ENCODE measurements at places on chromosomes 1 and 21.

- DNase-seq, result no peak
Measured at GRCh38 chr1:151885479-151885878, 23.8 kb downstream of the THEM4 start.

GRCh38 chr1:21902026-21903012 lies 34.8 kb downstream of the HSPG2 start:
- no peak for DNase-seq

DNA sequence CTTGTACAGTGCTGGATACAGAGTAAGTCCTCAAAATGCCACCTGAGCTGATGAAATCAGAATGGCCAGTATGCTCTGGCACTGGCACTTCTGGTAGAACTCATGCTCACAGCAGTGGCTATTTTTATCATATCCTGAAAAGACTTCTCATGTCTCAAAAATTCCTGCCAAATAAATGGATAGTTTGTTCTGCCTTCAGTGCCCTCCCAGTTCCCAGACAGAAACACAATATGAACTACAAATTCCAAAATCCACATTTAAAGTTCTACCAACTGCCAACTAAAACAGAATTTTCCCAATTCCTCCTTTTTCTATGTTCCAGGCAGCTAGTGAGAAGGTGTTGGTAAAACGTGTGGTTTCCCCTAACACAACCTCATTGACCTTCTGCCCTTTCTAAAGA lies 51.4 kb upstream of the RGS1 start:
- DNase-seq, result peak; percentile 4

DNA sequence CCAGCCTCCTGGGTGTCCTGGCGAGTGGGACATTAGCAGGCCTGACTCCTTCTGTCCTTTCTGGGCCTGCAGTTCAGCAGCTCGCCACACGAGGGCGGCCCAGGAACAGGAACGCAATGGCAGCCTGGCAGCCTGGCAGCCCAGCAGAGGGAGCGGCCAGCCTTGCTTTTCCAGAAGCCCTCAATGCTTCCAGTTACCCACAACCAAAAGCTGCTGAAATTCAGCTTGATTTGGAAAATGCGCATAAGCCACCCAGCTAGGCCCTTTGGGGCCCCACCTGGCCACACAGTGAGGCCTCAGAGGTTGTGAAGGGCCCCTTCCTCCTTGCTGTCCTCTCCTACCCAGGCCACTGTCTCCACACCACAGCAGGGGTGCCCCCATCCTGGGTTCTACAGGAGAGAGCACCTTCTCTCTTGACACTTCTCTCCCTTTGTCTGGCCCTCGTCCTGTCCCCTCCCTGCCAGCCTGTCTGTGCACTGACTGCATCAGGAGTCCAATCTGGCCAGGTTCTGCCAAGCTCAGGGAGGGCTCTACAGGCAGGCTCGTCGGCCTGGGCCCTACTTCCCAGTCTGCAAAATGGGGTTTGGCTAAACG lies 103.4 kb upstream of the VAMP3 start:
- peak; percentile 80 for DNase-seq

GRCh38 chr1:159835862-159836525 lies 9.3 kb downstream of the SLAMF8 start:
- no peak for DNase-seq

DNA sequence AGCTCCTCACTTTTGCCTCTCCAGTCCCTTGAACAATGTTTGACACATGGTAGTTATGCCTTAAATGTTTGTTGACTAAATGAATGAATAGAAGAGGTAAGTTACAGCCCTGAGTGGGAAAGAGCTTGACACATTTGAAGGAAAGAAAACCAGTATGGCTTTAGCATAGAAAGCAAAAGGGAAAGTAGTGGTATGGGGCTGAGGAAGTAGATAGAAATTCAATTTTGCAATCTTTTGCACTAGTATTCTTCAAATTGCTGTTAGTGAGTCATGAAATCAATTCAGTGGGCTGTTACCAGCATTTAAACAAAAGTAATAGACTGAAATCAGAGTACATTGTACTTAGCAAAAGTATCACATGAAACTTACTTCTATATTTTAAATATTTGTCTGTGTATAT lies 21.1 kb downstream of the PLA2G4A start:
- DNase-seq, result no peak

- peak; percentile 24 for DNase-seq
Measured at GRCh38 chr21:27674041-27674615, 707.2 kb upstream of the ADAMTS5 start.

GRCh38 chr1:221919341-221919740 lies 177.5 kb upstream of the DUSP10 start:
- DNase-seq, result no peak

DNA sequence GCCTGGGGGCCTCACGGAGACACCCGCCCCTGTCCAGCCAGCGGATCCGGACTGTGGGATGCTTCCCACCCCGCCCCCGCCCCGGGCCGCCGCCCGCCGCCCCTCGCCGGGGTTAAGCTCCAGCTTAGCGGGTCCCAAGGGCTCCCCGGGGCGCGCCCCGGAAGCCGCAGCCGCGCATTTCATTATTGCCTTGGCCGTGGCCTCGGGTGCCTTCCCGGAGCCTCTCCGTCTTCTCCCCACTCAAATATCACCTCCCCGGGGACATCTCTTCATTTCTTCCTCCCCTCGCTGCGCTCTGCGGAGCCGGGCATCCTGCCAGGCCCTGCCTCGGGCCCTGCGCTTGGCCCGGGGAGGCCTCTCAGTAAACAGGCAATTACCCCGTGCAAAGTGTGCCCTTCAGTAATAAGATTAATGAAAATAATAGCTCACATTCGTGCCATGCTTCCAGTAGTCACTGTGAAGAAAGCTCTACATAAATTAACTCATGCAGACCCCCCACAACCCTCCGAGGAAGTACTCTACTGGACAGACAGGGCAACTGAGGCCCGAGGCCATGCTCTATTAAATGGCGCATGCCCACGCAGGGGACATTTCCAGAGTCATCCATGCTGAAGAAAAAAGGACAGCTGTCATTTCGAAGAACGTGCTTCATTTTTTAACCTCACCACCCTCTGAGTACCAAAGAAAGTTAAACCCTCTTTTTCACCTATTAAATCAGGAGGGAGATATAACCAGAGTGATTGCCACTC lies 49.9 kb upstream of the LAPTM5 start:
- no peak for DNase-seq

DNA sequence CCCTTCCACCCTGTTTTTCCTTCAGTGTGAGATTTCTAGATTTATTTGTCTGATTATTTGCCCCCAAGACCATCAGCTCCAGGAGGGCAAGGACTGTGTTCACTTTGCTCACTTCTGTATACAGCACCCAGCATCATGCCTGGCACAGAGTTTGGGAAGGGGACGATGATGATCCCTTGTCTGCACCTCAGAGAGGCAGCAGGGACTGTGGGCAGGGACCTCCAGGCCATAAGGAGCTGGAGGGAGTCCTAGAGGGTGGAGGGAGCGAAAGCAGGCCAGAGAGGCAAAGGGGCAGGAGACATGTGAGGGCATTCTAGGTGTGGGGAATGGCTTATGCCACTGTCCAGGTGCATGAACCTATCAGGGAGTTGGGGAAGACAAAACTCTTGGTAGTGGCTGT lies 32.8 kb downstream of the H3-3A start:
- DNase-seq, result no peak

DNA sequence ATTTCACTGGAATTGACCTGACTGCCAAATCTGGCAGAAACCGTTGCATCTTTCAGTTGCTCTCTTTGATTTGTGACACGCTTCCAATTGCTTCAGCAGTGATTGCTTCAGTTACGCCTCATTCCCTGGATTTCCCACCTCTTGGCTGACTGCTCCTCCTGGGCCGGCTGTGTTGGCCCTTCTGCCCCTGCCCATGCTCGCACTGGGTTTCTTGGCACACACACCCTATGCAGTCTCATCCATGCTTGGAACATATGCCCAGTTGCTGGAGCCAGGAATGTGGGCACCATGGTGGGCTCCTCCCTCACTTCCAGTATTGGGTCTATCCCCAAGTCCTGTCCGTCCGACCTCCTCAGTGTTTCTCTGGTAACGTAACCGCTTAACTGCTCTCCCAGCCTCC lies 2.2 kb upstream of the ZBTB21 start:
- DNase-seq, result no peak

- DNase-seq, result peak; percentile 39
Measured at GRCh38 chr1:248618878-248619277, 16.0 kb downstream of the OR2T11 start.

GRCh38 chr1:185463433-185463832 lies 146.4 kb upstream of the IVNS1ABP start:
- DNase-seq, result no peak

DNA sequence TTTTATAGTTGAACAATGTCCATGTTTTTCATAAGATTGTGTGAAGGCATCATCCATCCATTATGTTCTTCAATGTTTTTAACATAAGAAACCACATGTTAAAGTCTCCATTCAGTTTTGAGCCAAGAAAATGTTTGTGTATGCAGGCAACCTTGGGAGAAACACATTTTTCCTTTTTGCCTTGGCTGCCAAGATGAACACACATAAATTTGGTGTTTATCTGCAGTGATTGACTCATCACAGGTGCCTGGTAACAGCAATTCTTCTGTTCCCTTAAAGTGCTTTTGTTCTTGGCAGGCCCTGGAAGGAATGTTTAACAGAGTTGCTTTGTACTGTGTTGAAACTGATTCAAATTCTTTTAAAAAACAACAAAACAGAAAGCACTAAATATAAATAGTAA lies 709.9 kb upstream of the ADGRL4 start:
- DNase-seq, result peak; percentile 46

DNA sequence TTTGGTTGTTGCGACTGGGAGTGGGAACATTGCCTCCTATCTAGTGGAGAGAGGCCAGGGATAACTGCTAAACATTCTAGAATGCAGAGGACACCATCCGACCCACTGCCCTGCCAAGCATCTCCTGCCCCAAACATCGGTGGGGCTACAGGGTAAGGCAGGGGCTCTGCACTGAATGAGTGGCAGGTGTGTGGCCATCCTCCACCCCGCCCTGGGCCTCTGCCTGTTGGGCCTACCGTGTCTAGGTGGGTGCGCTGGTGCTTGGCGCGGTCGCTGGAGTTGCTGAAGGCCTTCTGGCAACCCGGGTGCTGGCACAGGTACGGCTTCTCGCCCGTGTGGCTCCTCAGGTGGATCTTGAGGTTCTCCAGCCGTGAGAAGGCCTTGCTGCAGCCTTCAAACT lies 70.4 kb downstream of the DMRTB1 start:
- no peak for DNase-seq

DNA sequence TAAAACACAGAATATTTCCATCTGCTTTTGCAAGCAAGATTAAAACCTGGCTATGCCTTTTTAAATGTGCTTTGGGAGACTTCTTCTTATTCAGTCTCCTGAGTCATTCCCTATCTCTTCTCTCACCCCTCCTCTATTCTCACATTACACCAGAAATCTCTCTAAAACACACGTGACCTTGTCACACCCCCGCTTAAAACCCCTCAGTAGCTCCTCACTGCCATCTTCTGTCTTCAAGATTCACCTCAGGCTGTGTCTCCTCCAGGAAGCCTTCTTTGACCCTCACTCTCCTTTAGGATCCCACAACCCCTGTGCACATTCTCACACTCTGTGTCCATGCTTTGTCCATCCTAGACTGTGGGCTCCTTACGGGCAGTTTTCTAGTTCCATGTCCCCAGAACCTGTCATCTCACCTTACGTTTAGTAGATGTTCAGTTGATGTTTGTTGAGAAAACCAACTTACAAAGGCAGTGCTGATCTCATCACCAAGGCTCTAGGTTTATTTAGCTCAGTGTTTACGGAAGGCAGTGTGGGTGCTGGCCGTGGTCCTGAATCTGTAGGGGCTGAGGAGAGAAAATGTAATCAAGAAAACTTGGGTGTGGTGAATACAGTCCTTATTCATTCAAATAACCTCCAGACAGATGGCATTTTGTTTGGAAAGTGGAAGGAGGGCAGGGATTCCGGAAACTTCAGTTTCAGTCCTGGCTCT lies 143.5 kb downstream of the DMRTA2 start:
- peak; percentile 30 for DNase-seq

- no peak for DNase-seq
Measured at GRCh38 chr1:158644449-158644848, 39.4 kb downstream of the OR10Z1 start.

DNA sequence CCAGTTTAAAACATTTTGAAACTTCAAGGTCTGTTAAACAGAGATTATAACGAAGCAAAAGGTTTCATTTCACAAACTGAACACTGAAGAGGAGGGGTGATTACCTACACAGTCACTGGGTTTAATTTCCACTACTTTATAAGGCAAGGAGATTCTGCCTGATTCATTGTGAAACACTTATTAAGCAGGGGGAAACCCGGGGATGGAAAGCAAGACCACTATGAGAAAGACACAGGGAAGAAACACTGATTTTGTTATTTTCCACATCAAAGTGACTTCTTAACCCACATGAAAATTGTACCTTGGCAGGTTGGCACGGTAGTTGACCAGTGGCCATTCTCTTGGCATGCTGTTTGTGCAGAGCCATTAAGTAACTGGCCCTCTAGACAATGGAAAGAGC lies 8.1 kb upstream of the F5 start:
- no peak for DNase-seq

DNA sequence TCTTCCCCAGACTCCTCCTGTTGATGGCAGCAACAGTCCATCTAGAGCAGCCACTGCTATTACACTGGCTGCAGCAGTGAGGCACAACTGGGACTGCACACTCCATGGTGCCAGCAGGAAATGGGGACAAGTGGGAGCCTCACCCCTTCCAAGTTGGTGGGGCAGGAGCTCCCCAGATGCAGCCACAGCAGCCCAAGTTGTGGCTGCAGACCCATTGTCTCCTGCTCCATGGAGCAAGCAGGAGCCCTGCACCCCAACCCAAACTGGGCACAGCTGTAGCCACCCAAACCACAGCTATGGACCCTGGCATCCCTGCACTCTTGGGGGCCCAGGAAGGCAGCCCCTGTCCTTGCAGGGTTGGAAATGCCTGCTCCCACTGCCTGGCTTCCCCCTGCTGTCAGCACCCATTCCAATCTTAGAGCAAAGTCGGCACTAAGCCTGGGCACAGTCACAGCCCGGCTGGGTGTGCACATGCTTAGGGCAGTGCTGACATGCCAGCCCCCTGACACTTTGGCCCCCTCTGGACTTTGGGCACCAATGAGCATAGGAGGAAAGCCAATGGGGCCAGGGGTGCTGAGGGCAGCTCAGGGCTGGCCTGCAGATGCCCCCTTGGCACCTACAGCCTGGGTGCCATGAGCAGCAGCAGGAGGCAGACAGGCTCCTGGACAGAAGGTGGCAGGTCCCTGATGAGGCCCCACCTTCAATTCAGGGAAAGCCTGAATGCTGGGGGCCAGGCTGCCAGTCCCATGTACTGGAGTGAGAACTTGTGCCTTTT lies 44.0 kb downstream of the MATN1 start:
- no peak for DNase-seq

- DNase-seq, result no peak
Measured at GRCh38 chr1:223035724-223036478, 107.1 kb downstream of the TLR5 start.

GRCh38 chr1:117359561-117360289 lies 7.5 kb upstream of the MAN1A2 start:
- no peak for DNase-seq

- no peak for DNase-seq
Measured at GRCh38 chr1:203083463-203083921, 2.3 kb downstream of the MYOG start.
